Upper lobe of right lung (tissue), 1 donor: ENCODE measurements at places on chromosomes 1 and 21. TPM values are rescaled to one million over a fixed set of nuclear protein-coding genes. Genes with fewer than 3 reads are reported as not detected.
A peak's percentile ranks its signal among the peaks of the same experiment; 100 is the strongest.

DNA sequence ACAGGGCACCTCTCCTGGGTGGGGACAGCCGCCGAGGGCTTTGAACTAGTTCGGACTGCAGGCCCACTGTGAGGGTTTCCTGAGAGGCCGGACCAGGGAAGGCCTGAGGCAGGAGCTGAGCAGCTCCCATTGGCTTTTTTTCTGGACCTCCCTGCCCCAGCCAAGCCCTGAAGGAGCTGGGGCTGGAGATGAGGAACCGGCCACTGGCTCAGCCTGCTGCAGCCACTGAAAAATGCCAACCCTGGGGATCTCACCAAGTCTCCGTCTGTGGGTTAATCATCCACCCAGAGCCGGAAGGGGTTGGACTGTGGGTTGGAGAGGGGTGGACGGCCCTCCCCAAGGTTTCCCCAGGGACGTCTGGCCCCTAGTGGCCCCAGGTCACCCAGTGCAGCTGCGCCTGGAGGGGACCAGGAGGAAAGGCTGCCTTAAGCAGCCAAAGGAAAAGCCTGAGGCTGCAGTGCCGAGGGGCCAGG, 2.5 kb downstream of the VWA1 start:
- H3K4me1 ChIP-seq: peaks cover 48% of the 10 kb centered on the region
- H3K36me3 ChIP-seq: no peaks in the 10 kb centered on the region
- no peaks in the 10 kb centered on the region for H3K27me3 ChIP-seq

The HSF2BP gene
- 0.41 TPM for total RNA-seq

- DNase-seq: no peak
- no peaks in the 10 kb centered on the region for H3K27me3 ChIP-seq
- no peak overlapping the region for H3K27ac ChIP-seq
Observed at GRCh38 chr1:40774266-40774998, 9.2 kb upstream of the KCNQ4 start.

DNA sequence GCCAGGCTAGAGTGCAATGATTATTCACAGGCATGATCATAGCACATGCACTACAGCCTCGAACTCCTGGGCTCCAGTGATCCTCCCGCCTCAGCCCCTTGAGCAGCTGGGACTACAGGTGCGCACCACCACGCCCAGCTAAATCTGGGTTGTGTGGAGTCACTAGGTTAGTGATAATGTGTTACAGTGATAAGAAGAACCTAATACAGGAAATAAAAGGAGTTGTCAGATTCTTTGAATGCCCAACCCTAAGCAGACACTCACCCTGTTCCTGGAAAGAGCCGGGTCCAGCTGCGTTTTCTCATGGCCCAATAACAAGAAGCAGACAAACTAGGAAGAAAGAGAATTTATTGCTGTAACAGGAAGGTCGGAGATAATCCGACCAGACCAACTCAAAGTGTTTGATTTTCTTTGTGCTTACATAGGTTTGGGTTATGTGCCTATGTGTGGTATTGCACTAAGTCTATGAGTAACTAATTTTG, 8.8 kb downstream of the IFNGR2 start:
- no peak overlapping the region for H3K27ac ChIP-seq
- no peak overlapping the region for H3K4me3 ChIP-seq
- peaks cover 23% of the 10 kb centered on the region for H3K36me3 ChIP-seq
- H3K27me3 ChIP-seq: no peaks in the 10 kb centered on the region

GRCh38 chr21:38258521-38259485, 2.0 kb downstream of the KCNJ15 start:
- H3K4me3 ChIP-seq: peak overlapping the region; percentile 47
- DNase-seq: no peak
- H3K4me1 ChIP-seq: peaks cover 12% of the 10 kb centered on the region
- no peaks in the 10 kb centered on the region for H3K27me3 ChIP-seq
- peak overlapping the region; percentile 78 for H3K27ac ChIP-seq
- no peaks in the 10 kb centered on the region for H3K36me3 ChIP-seq

The UBXN10 gene
- total RNA-seq: 0.87 TPM

DNA sequence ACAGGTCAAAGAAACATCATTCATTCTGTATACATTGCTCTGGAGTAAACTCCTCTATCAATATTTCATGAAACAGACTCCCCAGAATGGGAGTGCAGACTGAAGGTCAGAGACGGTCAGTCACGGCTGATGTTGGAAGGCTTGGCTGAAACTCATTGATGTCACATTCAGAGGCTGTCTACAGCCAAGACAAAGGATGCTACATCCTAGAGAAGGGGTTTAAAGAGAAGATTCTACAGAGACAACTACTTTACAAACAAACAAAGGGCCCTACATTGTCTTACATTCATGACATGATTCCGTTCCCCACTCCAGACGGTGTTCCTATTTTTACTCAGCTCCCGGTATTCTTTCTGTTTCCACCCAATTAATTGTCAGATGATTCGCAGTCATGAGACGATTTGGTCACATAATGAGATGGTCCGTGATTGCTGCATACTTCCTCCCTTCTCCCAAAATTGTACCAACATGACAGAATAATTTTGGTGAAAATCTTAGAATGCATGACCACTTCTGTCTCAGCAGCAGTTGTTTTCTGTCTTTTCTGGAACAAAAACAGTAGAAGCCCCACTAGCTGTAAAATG, 73.8 kb upstream of the VAV3 start:
- no peaks in the 10 kb centered on the region for H3K36me3 ChIP-seq
- H3K27me3 ChIP-seq: no peaks in the 10 kb centered on the region
- no peak overlapping the region for H3K4me3 ChIP-seq
- peaks cover 4% of the 10 kb centered on the region for H3K4me1 ChIP-seq
- H3K27ac ChIP-seq: no peak overlapping the region
- no peak for DNase-seq

DNA sequence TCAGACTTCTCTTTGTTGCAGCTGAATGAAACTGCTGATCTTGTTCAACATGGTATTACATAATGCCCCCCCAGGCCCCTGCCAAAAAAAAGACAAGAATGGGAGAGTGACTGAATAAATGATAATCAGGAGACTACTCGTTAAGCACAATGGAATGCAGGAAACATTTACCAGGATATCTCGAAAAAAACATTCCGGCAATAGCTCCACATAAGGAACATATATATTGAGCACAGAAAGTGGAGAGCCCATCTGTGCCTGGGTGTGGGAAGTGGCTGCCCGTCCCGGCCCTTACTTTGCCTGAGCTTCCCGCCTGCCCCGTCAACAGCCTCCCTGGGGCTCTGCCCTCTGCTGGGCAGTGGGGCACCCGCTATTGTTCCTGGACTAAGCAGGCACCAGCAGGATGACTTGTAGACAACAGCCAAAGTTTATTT, 13.3 kb downstream of the TRIM11 start:
- H3K36me3 ChIP-seq: peaks cover 39% of the 10 kb centered on the region
- H3K4me3 ChIP-seq: no peak overlapping the region
- peak overlapping the region; percentile 19 for H3K27ac ChIP-seq
- peak; percentile 76 for DNase-seq
- no peaks in the 10 kb centered on the region for H3K27me3 ChIP-seq
- H3K4me1 ChIP-seq: peaks cover 12% of the 10 kb centered on the region

DNA sequence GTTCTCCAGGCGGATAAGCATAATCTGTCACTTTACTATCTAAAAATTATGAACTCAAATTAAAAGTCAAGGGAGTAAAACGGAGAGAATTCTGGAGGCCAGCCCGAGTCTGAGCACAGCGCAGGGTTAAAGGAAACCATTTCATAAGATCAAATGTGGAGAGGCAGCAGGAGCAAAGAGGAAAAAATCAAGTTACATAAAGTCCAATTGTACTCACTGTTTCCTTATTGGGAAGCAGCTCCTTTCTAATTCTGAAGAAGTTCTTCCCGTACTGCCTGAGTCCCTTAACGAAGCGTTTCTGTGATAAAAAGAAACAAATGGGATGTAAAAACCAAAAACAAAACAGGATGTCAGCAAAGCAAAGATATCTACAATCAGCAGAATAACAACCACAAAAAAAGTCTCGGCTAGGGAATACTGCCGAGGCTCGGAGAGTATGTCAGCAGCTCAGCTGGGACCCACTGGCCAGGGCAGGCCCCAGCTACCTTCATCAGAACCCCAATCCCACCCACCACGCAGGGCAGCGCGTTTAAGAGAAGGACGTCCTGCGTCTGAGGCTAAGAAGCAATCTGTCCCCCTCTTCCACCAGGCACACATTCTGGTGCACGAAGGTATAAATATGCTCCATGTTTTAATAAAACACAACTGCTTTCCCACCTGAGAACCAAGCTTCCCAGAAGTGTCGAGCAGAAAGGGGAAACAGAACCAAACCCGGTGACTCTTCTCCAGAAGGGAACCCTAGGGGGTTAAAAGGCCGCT, 104.8 kb downstream of the SLC45A1 start:
- DNase-seq: no peak
- peaks cover 68% of the 10 kb centered on the region for H3K4me1 ChIP-seq
- no peaks in the 10 kb centered on the region for H3K27me3 ChIP-seq
- H3K36me3 ChIP-seq: peaks cover 20% of the 10 kb centered on the region

DNA sequence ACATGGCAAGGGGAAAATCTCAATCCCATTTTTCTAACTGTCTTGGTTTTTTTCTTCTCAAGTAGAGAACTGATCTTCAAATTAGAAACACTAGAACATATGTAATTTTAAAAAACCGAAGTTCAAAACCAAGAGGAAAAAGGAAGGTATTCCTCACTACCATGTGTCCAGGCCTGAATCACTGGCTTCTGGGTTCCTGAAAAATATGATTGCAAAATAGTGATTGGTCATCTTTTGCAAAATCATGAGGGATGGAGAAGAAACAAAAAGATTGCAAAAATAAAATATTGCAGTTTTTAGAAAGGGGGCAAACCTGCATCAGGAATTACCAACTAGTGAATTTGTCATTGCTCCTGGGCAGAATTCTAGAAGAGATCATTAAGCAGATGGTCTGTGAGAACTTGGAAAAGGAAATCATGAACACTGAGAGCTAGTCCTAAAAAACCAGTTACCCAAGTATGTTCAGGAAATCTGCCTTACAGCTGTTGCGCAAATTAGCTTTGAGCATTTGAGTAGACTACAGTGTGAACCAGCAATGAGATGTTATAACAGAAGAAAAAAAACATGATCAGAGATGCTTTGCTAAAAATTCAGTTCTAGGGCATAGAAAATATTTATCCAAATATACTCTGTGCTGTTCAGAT, 49.4 kb downstream of the SPATA46 start:
- H3K4me1 ChIP-seq: no peaks in the 10 kb centered on the region
- no peaks in the 10 kb centered on the region for H3K27me3 ChIP-seq
- no peak overlapping the region for H3K27ac ChIP-seq

GRCh38 chr1:229434641-229435051, 752 bp upstream of the ACTA1 start:
- peaks cover 15% of the 10 kb centered on the region for H3K4me1 ChIP-seq
- H3K36me3 ChIP-seq: no peaks in the 10 kb centered on the region
- DNase-seq: no peak
- H3K4me3 ChIP-seq: no peak overlapping the region

The OLFML2B gene
- total RNA-seq: 17.5 TPM

DNA sequence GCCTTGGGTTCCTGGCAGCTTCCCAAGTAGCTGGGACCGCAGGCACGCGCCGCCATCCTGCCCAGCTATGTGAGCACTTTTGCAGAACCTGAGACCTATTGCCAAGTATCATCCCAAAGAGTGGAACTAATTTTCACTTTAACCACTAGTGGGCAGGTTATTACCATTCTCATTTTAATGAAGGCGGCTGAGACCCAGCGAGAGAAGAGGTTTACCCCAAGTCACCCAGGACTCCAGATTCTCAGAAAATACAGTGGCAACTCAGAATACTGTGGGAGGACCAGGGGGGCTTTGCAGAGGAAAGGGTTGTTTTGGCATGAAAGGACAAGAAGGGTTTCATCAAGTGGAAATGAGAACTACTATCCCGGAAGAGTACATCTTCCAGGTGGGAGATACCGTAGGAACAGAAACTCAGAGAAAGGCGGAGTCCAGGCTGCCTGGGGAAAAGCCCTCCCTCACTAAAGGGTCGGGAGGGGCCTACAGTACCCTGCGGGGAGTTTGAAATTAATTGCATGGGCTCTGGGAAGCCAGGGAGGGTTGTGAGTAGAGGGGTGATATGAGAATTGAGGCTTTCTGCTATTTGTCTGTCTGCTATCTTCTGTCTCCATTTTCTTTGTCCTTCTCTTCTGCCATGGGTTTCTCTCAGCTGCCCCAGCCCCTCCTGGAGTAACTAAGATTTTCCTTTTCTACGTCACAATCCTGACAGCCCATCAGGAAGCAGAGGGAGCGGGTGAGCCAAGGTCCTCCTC, 7.2 kb upstream of the SEMA4A start:
- DNase-seq: peak; percentile 83
- H3K4me1 ChIP-seq: peaks cover 27% of the 10 kb centered on the region
- H3K27ac ChIP-seq: peak overlapping the region; percentile 11
- H3K4me3 ChIP-seq: no peak overlapping the region

GRCh38 chr1:173682184-173682583, 12.5 kb upstream of the ANKRD45 start:
- no peak for DNase-seq
- no peaks in the 10 kb centered on the region for H3K4me1 ChIP-seq
- H3K27me3 ChIP-seq: no peaks in the 10 kb centered on the region
- no peak overlapping the region for H3K27ac ChIP-seq

GRCh38 chr1:94858276-94858675, 38.1 kb downstream of the SLC44A3 start:
- H3K27ac ChIP-seq: no peak overlapping the region
- no peaks in the 10 kb centered on the region for H3K27me3 ChIP-seq
- DNase-seq: no peak
- H3K36me3 ChIP-seq: no peaks in the 10 kb centered on the region
- no peak overlapping the region for H3K4me3 ChIP-seq

GRCh38 chr1:6082430-6082971, 36.8 kb downstream of the KCNAB2 start:
- no peaks in the 10 kb centered on the region for H3K36me3 ChIP-seq
- H3K4me1 ChIP-seq: peaks cover 11% of the 10 kb centered on the region
- no peak overlapping the region for H3K4me3 ChIP-seq
- no peak overlapping the region for H3K27ac ChIP-seq
- no peaks in the 10 kb centered on the region for H3K27me3 ChIP-seq
- no peak for DNase-seq

GRCh38 chr1:101064697-101065096, 39.1 kb upstream of the DPH5 start:
- H3K4me1 ChIP-seq: no peaks in the 10 kb centered on the region
- no peak overlapping the region for H3K4me3 ChIP-seq
- no peak overlapping the region for H3K27ac ChIP-seq
- no peaks in the 10 kb centered on the region for H3K27me3 ChIP-seq
- no peaks in the 10 kb centered on the region for H3K36me3 ChIP-seq

The PRKAA2 gene
- total RNA-seq: 3.8 TPM

DNA sequence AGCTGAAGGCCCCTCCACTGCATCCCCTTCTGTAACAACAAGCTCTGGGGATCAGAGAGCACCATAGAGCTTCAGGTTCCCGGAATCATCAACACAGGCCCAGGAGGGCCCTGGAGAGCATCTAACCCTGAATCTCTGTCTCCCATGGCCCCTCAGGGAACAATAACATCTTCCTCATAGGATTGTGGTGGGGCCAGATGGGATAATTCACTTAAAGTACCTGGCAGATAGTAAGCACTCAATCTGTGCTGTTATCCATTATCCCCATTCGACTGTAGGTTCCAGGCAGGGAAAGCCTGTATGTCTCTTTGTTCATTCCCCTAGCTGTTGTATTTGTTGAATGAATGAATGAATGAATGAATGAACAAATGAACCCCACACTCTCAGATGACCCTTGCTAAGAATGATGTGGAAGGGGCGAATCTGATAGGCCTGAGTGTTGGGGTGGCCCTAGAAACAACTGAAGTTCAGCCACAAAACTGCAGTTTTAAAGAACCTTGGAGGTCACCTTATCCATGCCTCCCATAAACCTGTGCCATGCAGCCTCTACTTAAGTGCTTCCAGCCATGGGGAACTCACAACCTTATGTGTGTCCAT, 14.5 kb downstream of the LAPTM5 start:
- no peak overlapping the region for H3K27ac ChIP-seq
- no peak for DNase-seq
- H3K27me3 ChIP-seq: no peaks in the 10 kb centered on the region
- H3K4me1 ChIP-seq: peaks cover 43% of the 10 kb centered on the region
- no peak overlapping the region for H3K4me3 ChIP-seq

GRCh38 chr1:48038270-48038767, 41.1 kb upstream of the TRABD2B start:
- no peak overlapping the region for H3K4me3 ChIP-seq
- H3K27me3 ChIP-seq: no peaks in the 10 kb centered on the region
- H3K27ac ChIP-seq: no peak overlapping the region
- no peak for DNase-seq

The PLEKHN1 gene
- 2.1 TPM for total RNA-seq
